ENCODE measurements at places on chromosomes 5 and 9.

GRCh38 chr5:141853895-141854626 is 24.1 kb downstream of the PCDH1 start:
- no peak for DNase-seq

DNA sequence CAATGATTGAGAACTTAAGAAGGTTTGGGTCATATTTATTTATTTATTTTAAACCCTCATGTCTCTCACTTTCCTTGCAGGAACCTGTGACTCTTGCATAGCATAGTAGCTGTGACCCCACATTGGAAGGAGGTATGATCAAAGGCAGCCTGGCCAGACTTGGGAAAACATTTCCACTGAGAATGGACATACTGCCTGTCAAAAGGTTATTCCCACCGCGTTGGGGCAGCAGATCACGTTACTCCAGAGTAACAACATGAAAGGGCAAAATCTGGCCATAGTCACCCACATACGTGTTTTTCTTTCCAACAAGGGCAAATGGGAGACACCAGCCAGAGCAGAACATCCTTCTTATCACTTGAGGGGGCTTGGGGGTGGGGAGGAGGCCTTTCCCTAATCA is 95.7 kb downstream of the ARL15 start:
- DNase-seq, result no peak

DNA sequence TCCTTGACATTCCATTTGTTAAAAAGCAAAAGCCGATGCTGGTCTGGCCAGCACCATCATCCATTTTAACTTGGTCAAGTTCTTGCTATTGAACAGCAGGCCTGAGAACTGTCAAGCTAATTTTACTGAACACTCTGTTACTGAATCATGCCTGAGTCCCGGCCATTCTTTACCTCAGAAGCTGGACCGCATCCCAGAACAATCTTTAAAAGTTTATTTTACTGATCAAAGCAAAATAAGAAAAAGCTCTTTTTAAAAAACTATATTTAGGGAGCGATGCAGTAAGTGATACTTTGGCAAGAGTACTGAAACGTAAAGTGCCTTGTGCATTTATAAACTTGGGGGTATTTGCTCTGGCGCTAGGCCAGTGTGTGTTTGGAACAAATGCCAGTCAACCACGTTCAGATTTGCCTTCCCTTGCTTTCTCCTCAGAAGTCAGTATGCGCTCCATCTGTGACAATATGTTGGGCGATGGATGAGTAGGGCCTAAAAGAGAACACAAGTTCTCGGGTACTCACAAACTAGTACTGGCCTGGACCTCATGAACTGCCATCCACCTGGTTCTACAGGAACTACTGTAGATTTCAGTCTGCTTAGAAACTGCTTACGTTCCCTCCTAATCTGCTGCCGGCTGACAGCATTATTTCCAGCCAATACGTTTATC is 161.9 kb downstream of the MAPKAP1 start:
- DNase-seq, result no peak

DNA sequence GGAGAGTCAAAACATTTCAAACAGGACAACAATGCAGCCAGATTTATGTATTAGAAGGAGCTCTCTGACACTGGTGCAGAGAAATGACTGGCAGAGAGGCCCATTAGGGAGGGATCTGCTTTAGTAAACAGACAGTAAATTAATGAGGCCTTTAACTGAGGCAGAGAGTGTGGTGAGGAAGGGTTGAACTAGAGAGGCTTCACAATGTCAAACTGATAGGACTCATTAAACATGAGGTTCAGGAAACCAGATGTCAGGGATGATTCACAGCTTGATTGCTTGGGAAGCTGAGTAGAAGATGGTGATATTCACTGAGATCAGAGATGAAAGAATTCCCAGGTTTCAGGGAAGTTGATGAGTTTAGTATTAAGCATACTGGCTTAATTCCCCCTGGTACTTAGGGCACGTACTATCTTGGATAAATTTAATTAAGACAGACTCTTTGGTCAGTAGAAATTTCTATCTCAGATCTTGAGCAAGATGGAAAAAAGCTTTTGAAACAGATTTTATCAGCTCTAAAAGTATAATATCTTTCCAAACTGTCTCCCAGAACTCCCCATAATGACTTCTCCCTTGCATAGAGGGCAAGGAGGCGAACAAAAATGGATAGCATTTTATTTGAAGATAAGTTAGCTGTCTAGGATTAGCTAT is 8.6 kb upstream of the MUSK start:
- no peak for DNase-seq

GRCh38 chr5:173056783-173057061 is 570 bp downstream of the CREBRF start:
- no peak for DNase-seq

GRCh38 chr5:158255609-158256008 is 396.7 kb upstream of the CLINT1 start:
- no peak for DNase-seq

GRCh38 chr9:134826336-134827285 is 54.0 kb upstream of the FCN2 start:
- no peak for DNase-seq

DNA sequence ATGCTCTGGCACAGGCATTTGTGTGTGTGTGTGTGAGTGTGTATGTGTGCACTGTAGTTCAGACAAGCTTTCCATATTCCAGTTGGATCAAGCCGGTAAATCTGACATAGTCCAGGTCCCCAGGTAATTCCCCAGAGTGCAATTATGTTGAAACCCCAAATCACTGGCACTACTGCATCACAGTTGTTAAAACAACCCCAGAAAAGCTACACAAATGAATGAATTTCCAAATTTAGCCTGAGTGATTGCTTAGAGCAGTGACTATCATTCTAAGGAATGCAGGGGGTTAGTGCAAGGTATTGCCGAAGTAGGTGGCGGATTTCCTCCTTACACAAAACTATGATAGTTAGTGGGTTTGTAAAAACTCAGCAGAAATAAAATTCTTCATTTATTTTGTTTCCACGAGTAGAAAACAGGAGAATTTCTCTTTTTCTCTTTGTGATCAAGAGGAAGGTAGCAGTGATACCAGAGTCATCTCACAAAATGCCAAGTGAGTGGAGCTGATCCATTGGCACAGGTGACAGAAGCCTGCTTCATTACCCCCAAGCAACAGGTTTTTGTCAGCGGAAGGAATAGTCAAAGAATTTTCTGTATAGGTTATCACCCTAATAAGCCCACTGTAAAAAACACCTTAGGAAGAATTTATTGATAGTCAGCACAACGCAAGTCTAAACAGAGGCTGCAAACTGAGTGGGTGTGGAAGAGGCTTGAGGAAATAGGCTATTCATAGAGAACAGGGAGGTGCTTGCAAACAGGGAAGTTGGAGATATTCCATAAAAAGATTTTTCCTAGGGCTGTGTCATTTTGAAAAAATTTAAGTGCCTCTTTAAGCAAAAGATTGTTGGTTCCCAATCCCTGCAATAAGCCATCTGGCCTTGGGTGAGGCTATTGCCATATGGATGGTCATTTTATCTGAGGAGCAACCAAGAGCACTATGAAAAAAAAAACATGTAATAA is 385.1 kb downstream of the CHSY3 start:
- DNase-seq, result no peak

DNA sequence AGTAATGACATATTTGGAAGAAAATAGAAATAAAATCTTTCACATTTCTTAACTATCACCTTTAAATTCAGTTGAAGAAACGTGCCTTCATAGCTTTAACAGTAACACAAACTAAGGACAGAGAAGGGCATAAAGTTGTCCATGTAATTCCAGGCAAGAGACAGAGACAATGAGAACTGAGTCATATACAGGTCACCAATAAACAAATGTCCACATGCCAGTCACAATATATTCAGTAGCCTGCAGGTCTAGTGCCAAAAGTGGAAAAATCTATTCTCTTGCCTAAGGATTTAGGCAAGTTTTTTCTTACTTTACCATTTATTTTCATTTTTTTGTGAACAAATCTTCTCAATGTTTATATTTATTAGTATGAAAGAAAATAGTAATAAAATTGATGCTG is 1711.5 kb upstream of the NUDT12 start:
- no peak for DNase-seq

- no peak for DNase-seq
These were observed 61.8 kb downstream of the PPARGC1B start for GRCh38 chr5:149791881-149792280.

GRCh38 chr5:149128023-149128875 is 13.0 kb upstream of the ABLIM3 start:
- DNase-seq, result no peak

- DNase-seq, result no peak
These were observed 412.9 kb downstream of the ZSWIM6 start for GRCh38 chr5:61744690-61745619.

- DNase-seq, result no peak
These were observed 942 bp downstream of the DCANP1 start for GRCh38 chr5:135446206-135446605.

- no peak for DNase-seq
These were observed 29.1 kb upstream of the CEP72 start for GRCh38 chr5:582936-583635.

- DNase-seq, result no peak
These were observed 84.2 kb downstream of the ZNF608 start for GRCh38 chr5:124662181-124662781.

DNA sequence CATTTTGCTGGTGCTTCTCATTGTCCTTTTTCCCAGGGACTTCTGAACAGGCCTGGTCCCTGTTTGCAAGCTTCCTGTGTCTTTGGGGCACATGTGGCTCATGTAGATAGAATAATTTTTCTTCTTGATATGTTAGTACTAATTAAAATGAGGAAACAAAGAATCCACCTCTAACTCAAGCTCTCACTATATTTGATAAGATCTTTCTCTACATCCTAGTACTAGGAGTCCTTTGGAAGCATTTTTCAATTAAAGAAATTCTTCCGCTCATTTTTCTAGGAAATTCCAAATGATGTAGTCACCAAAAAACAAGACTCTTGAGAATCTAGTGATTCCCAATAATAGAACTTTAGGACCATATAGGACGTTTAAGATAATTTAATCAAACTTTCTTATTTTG is 165.3 kb downstream of the SEC61B start:
- no peak for DNase-seq

GRCh38 chr5:181163487-181164075 is 16.2 kb downstream of the OR2V2 start:
- no peak for DNase-seq

DNA sequence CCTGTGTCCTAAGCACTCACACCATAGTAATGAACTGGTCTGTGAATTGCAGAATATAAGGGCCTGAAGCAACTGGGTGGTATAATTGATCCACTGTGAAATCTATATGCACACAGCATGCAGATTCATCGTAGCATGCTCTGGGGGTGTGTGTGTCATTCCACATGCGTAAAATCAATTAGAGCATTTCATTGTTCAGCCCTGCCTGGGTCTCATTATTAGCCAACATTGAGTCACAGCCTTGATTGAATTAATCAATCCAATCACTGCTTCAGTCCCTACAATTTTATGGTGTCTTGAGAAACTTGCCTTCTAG is 248.0 kb downstream of the ADAMTSL1 start:
- DNase-seq, result no peak

DNA sequence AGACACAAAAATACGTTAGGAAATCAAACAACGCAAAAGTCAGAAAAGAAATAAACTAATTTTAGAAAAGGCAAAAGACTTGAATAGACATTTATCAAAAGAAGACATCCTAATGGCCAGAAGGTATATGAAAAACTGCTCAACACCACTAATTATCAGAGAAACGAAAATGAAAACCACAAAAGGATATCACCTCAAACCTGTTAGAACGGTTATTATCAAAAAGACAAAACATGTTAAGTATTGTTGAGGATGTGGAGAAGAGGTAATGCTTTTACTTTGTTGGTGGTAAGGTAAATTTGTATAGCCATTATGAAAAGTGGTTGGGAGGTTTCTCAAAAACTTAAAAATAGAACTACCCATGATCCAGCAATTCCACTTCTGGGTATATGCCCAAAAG is 230.0 kb upstream of the RGMB start:
- DNase-seq, result no peak

GRCh38 chr5:147348451-147348850 is 113.6 kb downstream of the STK32A start:
- DNase-seq, result no peak

GRCh38 chr5:136622747-136623146 is 257.4 kb upstream of the TRPC7 start:
- DNase-seq, result no peak

DNA sequence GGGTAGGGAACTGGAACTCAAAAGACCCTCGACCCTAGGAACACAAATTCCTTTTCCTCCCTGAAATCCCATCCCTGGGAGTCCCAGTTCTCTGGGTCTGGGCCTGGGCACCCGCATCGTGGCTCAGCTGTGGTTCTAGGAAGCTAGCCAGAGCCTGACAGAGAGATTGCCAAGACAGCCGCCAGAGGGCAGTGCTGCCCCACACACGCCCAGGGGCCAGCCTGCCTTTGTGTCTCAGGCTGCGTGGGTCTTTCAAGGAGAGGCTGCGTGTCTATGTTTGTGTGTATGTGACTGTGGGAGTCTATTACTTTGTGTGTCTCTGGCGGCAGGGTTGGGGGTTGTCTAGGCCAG is 32.0 kb upstream of the TTLL11 start:
- peak; percentile 89 for DNase-seq

DNA sequence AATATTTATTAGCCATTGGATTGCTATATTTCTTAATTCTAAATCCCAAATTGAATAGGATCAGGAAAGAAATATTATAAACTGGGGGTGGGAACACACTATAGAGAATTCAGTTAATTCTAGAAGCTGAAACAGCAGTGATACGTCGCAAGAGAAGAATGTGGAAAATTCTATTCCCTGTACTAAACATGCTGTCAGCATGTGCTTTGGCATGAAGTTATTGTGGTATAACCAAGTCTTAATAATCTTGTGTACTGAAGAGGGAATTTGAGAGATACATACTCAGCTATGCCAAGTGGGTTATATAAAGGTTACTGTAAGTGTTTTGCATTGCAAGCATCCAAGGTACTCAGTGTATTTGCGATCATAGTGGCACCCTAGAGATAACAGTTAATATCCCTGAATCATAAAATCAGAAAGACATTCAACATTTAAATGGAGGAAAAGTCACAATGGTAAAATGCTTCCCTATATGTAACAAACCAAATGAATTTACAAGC is 1492.9 kb upstream of the C9orf72 start:
- no peak for DNase-seq

- no peak for DNase-seq
These were observed 487.2 kb downstream of the ENC1 start for GRCh38 chr5:74153255-74153790.

GRCh38 chr9:107273634-107274033 is 9.4 kb upstream of the RAD23B start:
- no peak for DNase-seq

DNA sequence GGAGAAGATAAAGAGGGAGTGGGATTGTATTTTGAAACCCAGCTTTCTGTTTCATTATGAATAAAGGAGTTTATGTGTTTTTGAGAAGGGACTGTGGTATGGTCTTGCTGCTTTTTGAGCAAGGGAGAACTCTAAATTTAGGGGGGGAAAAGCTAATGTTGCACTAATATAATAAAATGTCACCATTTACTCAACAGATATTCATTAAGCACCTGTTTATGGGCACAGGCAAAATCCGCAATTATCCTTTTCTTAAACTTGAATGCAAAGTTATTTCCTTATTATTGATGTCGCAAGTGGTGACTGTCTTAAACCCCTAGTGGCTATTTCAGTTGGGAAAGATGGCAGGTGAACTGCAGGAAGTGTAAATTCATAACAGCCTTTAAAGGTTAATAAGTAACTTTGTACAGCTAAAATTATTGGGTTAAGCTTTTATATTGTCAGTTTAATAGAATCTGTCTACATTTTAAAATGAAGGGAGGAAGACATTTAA is 1.5 kb downstream of the CDC42SE2 start:
- no peak for DNase-seq

GRCh38 chr9:109064963-109065702 is 51.8 kb upstream of the CTNNAL1 start:
- no peak for DNase-seq

All from liver (tissue), 10 donors.